ENCODE measurements at places on chromosomes 12 and 14.
A peak's percentile ranks its signal among the peaks of the same experiment; 100 is the strongest.

DNA sequence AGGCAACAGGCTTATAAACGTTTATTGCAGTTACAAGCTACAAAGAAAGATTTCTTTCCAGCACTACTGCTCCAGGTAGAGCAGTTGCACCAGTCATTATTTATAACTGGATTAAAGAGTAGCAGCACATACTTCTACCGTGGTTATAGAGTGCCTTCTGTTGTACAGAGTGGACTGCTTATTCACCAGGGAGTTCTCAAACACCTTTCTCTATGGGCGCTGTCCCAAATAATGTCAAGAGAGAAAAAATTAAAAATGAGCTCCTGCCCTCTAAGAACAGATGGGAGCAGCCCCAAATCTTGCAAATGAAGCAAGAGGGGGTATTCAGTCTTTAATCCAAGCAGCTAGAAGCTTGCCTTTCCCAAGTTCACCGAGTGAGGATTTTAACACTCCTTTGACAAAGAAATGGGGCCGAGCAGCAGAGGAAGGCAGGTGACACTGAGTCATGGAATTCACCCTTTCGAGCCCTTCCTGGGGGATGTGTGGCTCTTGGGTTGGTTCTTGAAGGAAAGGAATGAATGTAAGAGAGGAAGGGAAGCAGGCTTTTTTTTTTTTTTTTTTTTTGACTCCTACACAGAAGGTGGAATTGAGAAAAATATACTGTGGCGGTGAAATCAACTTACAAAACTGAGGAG, 181.2 kb downstream of the PRKCH start:
- no peaks in the 10 kb centered on the region for H3K27me3 ChIP-seq
- H3K36me3 ChIP-seq, result no peaks in the 10 kb centered on the region
- DNase-seq, result no peak
- H3K27ac ChIP-seq, result no peak overlapping the region

GRCh38 chr12:116535241-116535640, 23.9 kb upstream of the MAP1LC3B2 start:
- DNase-seq, result no peak
- H3K4me1 ChIP-seq, result peaks cover 6% of the 10 kb centered on the region
- H3K27ac ChIP-seq, result no peak overlapping the region
- H3K36me3 ChIP-seq, result no peaks in the 10 kb centered on the region
- no peaks in the 10 kb centered on the region for H3K27me3 ChIP-seq
- H3K4me3 ChIP-seq, result no peak overlapping the region

DNA sequence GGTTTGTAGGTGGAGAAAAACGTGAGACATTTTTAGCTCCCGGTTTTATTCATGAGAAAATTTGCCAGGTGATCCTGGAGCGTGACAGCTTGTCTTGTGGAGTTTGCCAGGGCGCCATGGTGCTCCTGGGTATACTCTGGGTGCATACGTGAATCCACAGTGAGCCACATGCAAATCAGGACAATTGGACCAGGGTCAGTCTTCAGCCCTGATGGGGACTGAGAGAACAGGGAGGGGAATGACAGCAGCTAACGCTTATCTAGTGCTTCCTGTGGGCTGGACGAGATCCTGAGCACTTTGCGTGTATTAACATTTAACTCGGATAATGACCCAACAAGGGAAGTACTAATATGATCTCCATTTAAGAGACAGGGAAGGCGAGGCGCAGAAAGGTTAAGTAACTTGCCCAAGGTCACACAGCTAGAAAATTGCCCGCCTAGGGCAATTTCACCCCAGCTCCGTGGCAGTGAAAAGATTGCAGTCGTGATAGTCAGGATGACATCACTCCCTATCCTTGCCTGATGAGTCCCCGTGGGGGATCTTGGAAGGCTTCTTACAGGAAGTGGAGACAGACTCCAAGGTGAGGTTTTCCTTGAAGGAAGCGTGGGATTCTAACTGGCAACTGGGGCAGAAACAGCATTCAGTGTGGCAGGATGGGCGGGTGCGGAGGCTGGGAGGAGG, 118.4 kb upstream of the NCOR2 start:
- H3K4me1 ChIP-seq, result peaks cover 14% of the 10 kb centered on the region
- H3K4me3 ChIP-seq, result no peak overlapping the region
- H3K27me3 ChIP-seq, result no peaks in the 10 kb centered on the region
- no peaks in the 10 kb centered on the region for H3K36me3 ChIP-seq
- H3K27ac ChIP-seq, result no peak overlapping the region

DNA sequence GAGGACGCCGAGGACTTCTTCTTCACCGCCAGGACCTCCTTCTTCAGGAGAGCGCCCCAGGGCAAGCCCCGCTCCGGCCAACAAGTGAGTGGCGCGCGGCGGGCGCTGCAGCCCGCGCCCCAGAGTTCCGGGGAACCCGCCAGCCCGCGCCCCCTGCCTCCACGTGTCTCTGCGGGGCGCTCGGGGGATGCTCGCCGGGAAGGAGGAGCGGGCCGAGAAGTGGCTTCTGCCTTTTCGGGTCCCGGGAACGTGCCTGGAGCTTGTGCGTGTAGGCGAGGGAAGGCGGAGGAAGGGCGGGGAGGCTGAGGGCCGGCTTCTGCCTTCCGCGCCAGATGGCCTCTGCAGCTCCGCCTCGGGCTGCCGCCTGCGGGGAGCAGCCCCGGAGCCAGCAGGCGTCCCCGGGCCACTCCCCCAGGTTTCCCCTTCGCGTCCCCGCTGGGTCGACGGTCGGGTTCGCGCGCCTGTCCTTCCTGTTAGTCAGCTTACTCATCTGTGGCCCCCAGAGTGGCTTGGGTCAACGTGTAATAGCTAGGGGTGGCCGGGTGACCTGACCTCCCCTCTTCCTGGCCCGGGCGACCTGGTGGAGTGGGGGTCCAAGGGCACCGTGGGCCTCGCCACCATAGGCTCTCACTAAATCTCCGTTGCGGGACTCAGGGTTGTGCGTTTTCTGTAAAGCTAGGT, 505 bp downstream of the RASSF3 start:
- peak overlapping the region; percentile 78 for H3K4me3 ChIP-seq
- H3K4me1 ChIP-seq, result peaks cover 3% of the 10 kb centered on the region
- peak overlapping the region; percentile 94 for H3K27ac ChIP-seq
- DNase-seq, result peak; percentile 61

DNA sequence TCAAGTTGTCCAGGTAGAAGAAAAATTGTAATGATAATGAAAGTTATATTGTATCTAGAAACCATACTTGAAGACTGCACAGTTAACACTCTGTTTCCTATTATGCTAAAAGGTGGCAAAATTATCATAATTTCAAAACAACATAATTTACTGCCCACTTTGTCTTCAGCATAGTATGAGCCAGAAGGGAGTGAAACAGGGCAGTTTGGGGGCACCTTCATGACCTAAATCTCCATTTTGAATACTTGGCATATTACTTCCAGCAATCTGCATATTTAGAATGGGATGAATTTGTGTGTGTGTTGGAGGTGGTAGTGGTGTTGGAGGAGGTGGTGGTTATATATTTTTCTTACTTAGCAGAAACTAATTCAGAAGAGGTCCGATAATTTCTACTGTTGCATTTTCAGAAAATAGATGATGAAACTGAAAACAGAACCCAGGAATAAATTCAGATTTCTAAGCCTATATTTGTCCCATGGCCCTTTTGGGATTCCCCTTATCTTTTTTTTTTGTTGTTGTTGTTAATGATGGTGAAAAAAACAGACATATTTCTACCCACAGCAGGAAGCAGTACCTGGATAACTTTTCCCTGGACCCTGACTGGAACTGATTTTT, 26.6 kb upstream of the FRMD6 start:
- no peak overlapping the region for H3K27ac ChIP-seq
- no peak for DNase-seq
- H3K36me3 ChIP-seq, result no peaks in the 10 kb centered on the region
- H3K27me3 ChIP-seq, result no peaks in the 10 kb centered on the region
- H3K4me3 ChIP-seq, result no peak overlapping the region

- H3K27me3 ChIP-seq, result no peaks in the 10 kb centered on the region
- peak; percentile 48 for DNase-seq
- H3K4me3 ChIP-seq, result no peak overlapping the region
- H3K36me3 ChIP-seq, result no peaks in the 10 kb centered on the region
- no peak overlapping the region for H3K27ac ChIP-seq
- no peaks in the 10 kb centered on the region for H3K4me1 ChIP-seq
Measured at GRCh38 chr12:104243551-104243950, 28.0 kb downstream of the TXNRD1 start.

DNA sequence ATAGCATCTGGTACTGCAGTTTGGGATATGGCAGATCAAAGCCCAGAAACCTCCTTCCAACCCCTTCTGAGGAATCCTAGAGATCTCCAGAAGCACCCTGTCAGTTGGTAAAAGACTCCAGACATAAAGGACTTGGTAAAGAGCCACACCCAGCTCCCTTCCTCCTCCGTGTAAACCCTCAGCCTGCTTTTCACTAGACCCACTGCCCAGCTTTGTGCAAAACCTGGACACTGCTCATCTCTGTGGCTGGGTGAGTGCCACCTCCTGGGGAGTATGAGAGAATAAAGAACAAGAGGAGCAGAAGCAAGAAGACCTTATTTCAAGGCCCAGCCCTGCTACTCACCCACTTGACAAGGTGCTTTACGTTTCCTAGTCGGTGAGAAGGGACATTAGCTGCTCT, 33.0 kb downstream of the ANO2 start:
- no peak overlapping the region for H3K4me3 ChIP-seq
- H3K4me1 ChIP-seq, result no peaks in the 10 kb centered on the region
- H3K27me3 ChIP-seq, result peaks cover 6% of the 10 kb centered on the region
- no peak for DNase-seq

DNA sequence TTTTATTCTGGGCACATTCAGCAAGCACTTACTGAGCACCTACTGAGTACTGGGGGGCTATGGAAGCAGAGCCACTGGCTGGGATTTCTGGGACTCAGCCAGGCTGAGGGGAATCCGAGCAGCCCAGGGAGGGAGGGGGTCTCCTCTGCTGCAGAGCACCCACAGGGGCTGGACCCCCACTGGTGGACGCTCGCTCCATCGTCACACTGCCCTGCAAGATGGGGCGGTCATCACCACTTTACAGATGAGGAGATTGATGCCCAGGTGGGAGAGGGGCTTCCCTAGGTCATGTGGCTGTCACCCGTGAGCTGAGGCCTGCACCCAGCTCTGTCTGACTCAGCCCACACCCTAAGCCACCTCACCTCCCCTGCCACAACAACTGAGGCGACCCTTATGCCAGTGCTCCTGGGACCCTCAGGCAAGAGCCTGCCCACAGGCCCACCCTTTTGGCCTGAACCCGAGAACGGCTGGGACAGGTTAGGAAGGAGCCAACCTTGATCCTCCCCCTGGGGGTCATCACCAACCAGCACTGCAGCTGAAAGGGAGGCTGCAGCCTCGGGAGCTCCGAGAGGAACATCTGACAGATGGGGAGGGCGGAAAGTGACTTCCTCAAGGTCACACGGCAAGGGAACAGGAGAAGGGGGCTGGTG, 74.4 kb downstream of the SERPINA3 start:
- H3K36me3 ChIP-seq, result no peaks in the 10 kb centered on the region
- no peak overlapping the region for H3K27ac ChIP-seq
- H3K27me3 ChIP-seq, result no peaks in the 10 kb centered on the region
- peaks cover 5% of the 10 kb centered on the region for H3K4me1 ChIP-seq
- no peak for DNase-seq
- H3K4me3 ChIP-seq, result no peak overlapping the region

DNA sequence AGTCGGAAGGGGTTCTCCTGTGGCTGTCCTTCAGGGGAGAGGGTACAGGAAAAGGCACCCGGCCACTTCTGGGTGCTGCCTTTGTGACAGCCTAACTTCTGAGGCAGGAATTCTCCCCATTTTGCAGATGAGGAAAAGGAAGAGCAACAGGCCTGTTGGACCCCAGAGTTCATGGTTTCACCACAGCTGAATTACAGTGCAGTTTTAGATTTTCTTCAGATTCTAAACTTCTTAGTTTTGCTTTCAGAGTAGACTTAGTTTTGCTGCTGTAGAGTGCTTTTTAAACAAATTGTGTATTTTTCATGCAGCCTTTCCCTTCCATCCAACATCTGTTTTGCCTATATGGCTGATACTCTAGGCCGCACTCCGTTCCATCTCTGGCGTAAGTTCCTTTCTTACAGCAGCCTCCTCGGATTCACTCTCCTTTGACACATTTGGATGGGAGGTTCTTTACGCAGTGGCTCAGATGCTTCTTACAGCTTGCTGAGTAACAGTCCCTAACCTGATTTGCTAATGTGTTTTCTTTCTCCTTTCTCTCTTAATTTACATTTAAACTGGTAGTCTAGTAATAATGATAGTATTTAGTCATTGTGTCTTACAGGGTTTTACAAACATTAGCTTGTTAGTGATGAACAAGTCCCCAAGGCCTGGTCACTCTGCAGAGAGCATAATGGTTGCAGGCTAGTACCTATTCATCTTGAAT, 7.8 kb downstream of the TRAF3 start:
- H3K27me3 ChIP-seq, result no peaks in the 10 kb centered on the region
- peaks cover 1% of the 10 kb centered on the region for H3K4me1 ChIP-seq
- no peak overlapping the region for H3K4me3 ChIP-seq
- no peak for DNase-seq
- no peaks in the 10 kb centered on the region for H3K36me3 ChIP-seq

- H3K4me3 ChIP-seq, result no peak overlapping the region
- no peaks in the 10 kb centered on the region for H3K36me3 ChIP-seq
- H3K27ac ChIP-seq, result no peak overlapping the region
- DNase-seq, result peak; percentile 55
- H3K27me3 ChIP-seq, result no peaks in the 10 kb centered on the region
Measured at GRCh38 chr12:26204612-26205289, 9.4 kb downstream of the SSPN start.

DNA sequence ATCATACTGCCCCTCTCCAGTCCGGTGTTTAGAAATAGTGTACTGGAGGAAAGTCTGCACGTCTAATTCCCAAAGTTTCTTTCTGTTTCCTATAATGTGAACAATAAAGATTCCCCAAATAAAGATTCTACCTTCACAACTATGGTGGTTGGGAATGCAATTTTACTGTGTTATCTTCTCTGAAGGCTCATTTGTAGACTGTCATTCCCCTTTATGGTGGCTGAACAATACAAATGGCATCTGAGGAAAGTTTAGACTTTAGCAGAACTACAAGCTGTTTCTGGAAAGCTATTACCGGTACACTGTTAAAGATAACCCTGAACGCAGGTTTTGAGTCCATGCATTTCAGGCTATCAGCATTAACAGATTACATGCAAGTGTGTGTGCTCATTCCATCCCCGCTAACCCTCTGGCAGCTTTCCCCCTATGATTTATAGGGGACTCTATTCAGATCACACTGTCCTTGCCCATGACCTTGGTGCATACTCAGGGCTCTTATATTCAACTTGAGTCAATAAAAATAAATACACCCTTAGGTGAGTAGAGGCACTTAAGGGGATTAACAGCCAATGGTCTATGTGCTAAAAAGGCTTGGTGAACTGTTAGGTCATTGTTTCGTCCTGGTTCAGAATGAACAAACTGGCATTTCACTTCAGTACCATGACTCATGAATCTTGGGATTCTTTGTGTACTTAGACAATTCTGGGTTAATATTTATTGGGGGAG, 60.7 kb upstream of the PYGL start:
- no peaks in the 10 kb centered on the region for H3K36me3 ChIP-seq
- peak overlapping the region; percentile 27 for H3K27ac ChIP-seq
- no peaks in the 10 kb centered on the region for H3K4me1 ChIP-seq
- DNase-seq, result peak; percentile 57
- H3K4me3 ChIP-seq, result no peak overlapping the region
- no peaks in the 10 kb centered on the region for H3K27me3 ChIP-seq

DNA sequence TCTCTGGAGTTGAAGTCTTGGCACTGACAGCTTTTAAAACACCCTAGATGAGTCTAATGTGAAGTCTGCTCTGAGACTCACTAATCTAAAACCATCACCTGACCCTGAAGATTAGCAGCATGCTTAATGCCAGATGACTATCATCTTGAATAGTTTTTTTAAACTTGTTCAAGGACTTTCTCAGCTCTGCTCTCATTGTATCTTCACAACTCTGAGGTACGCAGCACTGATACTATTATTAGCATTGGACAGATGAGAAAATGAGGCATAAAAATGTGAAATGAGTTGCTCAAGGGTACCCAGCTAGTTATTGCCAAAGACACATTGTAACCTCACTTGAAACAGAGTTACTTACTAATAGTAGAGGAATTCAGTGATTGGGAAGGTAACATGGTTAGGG, 4.8 kb downstream of the SLC38A1 start:
- H3K4me3 ChIP-seq, result no peak overlapping the region
- H3K27me3 ChIP-seq, result peaks cover 46% of the 10 kb centered on the region
- H3K36me3 ChIP-seq, result no peaks in the 10 kb centered on the region
- H3K4me1 ChIP-seq, result no peaks in the 10 kb centered on the region
- H3K27ac ChIP-seq, result peak overlapping the region; percentile 83
